Stomach (tissue), 19 donors: ENCODE measurements at places on chromosomes 1 and 21.

DNA sequence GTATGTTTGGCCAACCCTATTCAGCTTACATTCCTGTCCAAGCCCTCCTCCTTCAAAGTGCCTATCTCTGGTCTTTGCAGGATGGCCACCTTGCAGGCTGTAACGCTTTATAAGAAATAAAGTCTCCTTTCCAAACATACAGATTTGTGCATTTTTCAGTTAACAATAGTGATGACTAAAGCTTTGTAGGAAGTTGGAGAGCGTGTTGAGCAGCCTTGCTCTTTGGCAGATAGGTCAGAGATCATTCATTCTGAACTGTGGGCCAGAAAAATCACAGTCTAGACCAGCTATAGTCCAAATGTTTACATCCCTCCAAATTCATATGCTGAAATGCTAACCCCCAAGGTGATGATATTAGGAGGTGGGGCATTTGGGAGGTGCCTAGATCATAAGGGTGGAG, 34.0 kb upstream of the FAM89A start:
- no peaks in the 10 kb centered on the region for H3K4me1 ChIP-seq
- H3K27me3 ChIP-seq, result no peaks in the 10 kb centered on the region
- no peak overlapping the region for H3K27ac ChIP-seq
- no peak for DNase-seq
- no peak overlapping the region for H3K4me3 ChIP-seq

- H3K27ac ChIP-seq, result no peak overlapping the region
- H3K4me3 ChIP-seq, result no peak overlapping the region
- peaks cover 61% of the 10 kb centered on the region for H3K36me3 ChIP-seq
- H3K4me1 ChIP-seq, result no peaks in the 10 kb centered on the region
- DNase-seq, result no peak
Measured at GRCh38 chr1:46558141-46558963, 6.9 kb upstream of the KNCN start.

DNA sequence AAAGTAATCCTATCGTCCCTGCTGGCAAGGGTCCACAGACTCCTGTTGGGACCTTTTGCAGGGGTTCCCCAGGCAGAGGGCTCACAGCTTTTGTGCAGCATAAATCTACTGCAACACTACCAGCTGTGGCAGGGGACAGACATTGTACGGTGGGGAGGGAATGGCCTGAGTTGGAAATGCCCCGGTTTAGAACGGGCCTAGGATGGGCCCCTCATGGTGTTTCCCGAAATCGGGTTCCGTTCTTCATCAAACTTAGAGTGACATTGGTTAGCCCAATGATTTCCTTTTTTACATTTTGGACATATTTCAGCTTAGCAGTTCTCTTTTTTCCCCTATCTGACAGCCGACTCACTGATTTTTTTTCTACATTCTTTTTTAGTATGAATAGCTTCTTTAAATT, 26.5 kb upstream of the SAMD11 start:
- no peaks in the 10 kb centered on the region for H3K27me3 ChIP-seq
- no peak overlapping the region for H3K27ac ChIP-seq
- H3K36me3 ChIP-seq, result no peaks in the 10 kb centered on the region
- H3K4me1 ChIP-seq, result no peaks in the 10 kb centered on the region
- no peak for DNase-seq

GRCh38 chr1:212962509-212962908, 12.2 kb downstream of the VASH2 start:
- no peak for DNase-seq
- H3K36me3 ChIP-seq, result no peaks in the 10 kb centered on the region
- H3K27me3 ChIP-seq, result no peaks in the 10 kb centered on the region
- no peak overlapping the region for H3K4me3 ChIP-seq
- H3K27ac ChIP-seq, result no peak overlapping the region
- no peaks in the 10 kb centered on the region for H3K4me1 ChIP-seq

- peaks cover 84% of the 10 kb centered on the region for H3K4me1 ChIP-seq
- H3K27ac ChIP-seq, result peak overlapping the region; percentile 88
- DNase-seq, result peak; percentile 71
- H3K27me3 ChIP-seq, result no peaks in the 10 kb centered on the region
- H3K4me3 ChIP-seq, result no peak overlapping the region
Measured at GRCh38 chr1:8373581-8374241, 55.8 kb downstream of the SLC45A1 start.

- H3K27ac ChIP-seq, result no peak overlapping the region
- H3K27me3 ChIP-seq, result no peaks in the 10 kb centered on the region
- no peaks in the 10 kb centered on the region for H3K36me3 ChIP-seq
- H3K4me3 ChIP-seq, result no peak overlapping the region
- no peak for DNase-seq
Measured at GRCh38 chr1:82907313-82907712, 1091.6 kb downstream of the TTLL7 start.
